Fibroblast of skin of back (primary cell): ENCODE measurements at places on chromosomes 2 and 18.

- DNase-seq: peak; percentile 89
These were observed 4.4 kb downstream of the ACTR3 start for GRCh38 chr2:113894156-113894743.

DNA sequence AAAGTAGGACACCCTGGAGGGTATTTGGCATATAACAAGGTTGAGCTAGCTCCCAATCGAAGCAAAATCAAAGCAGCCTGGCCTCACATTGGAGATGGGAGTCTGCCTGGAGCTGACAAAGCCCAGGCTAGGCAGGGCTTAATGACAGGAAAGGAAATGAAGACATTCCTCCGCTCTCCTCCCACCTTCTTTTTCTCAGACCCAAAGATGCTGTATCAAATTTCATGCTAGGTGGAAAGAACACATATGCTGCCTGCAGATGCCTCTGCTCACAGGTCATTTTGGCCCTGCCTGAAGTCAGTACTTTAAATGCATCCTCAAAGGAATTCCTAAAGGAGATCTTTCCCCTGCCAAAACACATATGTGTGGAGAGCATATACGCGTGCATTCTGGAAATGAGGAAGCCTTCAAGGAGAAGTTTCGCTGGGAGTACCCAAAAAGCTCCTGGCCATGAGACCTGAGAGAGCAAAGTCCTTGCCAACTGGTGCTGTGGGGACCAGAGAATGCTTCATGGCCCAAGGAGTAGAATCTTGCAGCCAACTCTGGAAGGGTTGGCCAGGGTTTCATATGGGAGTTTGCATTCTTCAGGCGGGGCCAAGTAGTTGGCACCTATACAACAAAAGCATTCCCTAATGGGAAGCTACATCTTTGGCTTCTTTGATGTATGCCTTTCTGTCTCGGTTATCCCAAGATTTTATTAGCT lies 88.0 kb downstream of the AQP4 start:
- no peak for DNase-seq

GRCh38 chr2:175540421-175540820 lies 358.9 kb upstream of the ATP5MC3 start:
- DNase-seq: no peak

DNA sequence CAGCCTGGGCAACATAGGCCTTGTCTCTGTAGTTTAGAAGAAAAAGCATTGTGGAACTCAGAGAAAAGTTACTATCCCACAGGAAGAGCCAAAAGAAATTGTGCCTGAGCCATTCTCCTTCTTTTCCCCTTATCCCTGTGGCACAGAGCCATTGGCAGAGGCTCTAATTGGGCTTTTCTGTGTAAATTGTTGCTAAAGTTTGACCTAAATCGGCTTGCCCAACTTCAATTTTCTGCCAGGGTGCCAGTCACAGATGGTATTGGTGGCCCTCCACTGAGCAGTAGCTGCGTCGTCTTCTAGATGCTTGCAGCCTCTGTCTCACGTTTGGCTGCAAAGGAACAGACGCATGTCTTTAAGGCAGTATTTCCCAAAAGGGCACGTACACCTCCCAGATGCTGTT lies 30.3 kb downstream of the ZNF532 start:
- no peak for DNase-seq

GRCh38 chr2:102622646-102623045 lies 3.3 kb downstream of the SLC9A2 start:
- no peak for DNase-seq

- peak; percentile 1 for DNase-seq
These were observed 1860.1 kb downstream of the SUCLG1 start for GRCh38 chr2:82599021-82599420.

DNA sequence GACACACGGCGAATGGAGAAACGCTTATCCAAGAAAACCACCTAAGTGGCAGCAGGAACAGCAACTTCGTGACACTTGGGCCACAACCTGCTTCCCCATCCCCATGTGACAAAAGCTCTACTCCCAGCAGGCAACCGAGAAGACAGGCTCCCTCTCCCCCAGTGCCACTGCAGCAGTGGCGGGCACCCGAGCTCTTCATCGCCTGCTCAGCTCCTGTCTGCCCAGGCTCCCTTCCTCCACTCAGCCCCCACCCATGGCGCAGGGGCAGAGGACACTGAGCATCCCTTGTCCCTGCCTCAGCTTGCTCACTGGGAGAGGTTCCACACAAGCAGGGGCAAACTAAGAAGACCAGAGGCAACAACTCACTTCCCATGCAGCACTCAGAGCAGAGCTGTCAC lies 22.9 kb downstream of the SLC66A2 start:
- DNase-seq: no peak

GRCh38 chr2:169363560-169364150 lies 1.3 kb upstream of the LRP2 start:
- DNase-seq: peak; percentile 9

DNA sequence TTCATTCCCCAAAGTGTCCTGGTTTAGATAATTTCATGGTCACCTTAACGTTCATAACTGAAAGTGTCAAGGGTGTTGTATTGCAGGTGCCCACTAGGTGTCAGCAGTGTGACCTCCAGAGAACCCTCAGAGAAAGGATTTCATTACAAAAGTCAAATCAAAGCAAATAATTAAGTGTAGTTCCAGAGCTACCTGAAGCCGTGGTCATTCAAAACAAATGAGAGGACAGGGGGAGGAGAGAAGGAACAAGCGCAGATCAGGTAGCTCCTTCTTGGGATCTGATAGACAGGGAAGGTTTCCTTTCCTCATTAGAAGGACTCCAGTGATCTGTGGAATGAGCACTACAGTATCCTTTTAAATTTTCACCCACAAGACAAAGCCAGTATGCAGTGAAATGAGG lies at the start of gene SLC9A4:
Gene SLC9A4 (plus strand): TSS at position 207 of the 400 bp plus-strand sequence. CDS start 534 bp downstream, outside the sequence.
- DNase-seq: peak; percentile 49

GRCh38 chr2:202152104-202152715 lies 79.2 kb downstream of the KIAA2012 start:
- peak; percentile 66 for DNase-seq

GRCh38 chr2:95388856-95389244 lies 13.7 kb upstream of the FAHD2A start:
- no peak for DNase-seq

- DNase-seq: peak; percentile 76
These were observed 3.5 kb upstream of the CABLES1 start for GRCh38 chr18:23131693-23132319.

DNA sequence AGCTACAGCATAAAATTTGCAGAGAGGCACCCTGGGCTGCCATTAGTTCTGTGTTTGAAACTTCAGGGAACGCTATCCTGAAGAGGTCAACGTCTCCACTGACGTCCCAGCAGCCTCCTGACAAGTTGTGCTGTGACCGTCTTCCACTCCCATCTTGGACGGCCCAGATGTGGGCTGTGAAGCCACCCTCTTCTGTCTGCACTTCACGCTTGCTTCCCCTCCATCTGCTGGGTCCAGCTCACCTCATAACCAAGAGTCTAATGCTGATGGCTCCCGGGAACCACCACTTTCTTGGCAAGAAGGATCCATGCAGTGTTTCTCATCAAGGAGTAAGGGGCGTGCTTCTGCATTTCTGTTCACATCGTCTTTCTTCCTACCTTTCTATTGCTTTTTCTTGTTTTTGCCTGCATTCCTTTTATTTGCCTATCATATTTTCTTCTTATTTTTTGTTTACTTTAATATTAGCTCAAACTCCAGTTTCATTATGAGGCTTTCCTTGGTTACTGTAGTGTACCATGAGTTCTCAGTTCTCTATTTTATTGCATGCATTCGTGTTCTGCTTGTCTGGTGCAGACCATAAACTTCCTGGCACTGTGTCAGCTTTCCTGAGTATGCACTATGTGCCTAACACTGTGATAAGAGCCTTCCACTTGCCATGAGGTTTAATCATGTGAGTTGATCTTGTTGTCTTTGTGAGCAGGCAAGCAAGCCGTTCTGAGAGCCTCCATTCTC lies 631.8 kb upstream of the RAB6C start:
- no peak for DNase-seq

GRCh38 chr18:8749492-8749891 lies 44.1 kb downstream of the MTCL1 start:
- no peak for DNase-seq

GRCh38 chr2:29766191-29766590 lies 155.2 kb downstream of the ALK start:
- peak; percentile 88 for DNase-seq

- peak; percentile 100 for DNase-seq
These were observed 14.3 kb downstream of the MALL start for GRCh38 chr2:110101280-110101844.

- DNase-seq: peak; percentile 69
These were observed 148.8 kb downstream of the VAPA start for GRCh38 chr18:10062302-10063300.

GRCh38 chr18:31426021-31426420 lies 21.5 kb upstream of the DSG3 start:
- no peak for DNase-seq

GRCh38 chr18:21305621-21306020 lies 63.6 kb downstream of the GREB1L start:
- DNase-seq: no peak

- DNase-seq: no peak
These were observed 188.4 kb downstream of the PPP1R1C start for GRCh38 chr2:182173944-182174622.

DNA sequence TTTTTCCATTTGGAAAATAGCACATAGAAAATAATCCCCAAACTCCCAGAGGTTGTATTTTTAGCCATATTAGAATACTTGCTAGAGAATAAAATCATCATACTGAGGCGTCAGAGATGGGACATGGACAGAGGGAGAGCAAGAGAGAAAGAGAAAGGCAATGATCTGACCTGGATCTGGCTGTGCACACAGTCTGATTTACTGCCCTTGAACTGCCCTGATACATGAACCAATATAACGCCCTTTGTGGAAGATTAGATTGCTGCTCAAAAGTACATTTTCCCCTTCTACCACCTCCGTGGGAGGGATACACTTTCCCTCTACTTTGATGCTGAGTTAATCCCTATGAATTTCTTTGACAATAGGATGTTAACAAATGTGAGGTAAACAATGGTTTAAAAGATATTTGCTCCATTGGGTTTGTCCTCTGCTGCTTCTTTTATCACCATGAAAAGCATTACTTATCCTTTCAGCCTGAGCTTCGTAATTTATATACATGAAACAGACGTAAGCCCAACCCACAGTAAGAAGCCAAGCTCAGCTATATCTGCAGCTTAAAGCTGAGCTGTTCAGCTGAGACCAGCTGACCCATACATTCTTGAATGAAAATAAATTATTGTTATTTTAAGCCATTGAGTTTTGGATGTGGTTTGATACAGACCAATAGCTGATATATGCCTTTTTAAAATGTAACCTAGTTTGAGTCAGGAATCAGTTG lies 1664.6 kb upstream of the CELF4 start:
- DNase-seq: no peak

- DNase-seq: no peak
These were observed 22.4 kb upstream of the NAGK start for GRCh38 chr2:71045865-71046548.

DNA sequence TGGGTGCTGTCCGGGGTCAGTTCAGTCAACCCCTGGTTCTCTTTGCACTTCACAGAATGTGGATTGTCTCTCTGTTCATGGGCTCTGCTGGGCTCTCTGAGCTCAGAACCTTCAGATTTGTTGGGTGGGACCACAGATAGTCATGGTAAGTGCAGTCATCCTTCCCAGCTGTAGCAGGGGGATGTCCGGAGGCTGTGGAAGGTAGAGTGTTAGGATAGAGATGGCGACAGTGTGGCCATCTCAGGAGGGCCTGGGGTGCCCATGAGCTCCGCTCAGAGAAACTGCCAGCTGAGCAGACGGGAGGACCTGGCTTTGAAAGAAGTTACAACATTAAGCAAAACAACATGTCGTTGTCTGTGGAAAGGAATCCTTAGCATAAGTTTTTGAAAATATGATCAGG lies 149.8 kb downstream of the FAM210A start:
- DNase-seq: no peak

DNA sequence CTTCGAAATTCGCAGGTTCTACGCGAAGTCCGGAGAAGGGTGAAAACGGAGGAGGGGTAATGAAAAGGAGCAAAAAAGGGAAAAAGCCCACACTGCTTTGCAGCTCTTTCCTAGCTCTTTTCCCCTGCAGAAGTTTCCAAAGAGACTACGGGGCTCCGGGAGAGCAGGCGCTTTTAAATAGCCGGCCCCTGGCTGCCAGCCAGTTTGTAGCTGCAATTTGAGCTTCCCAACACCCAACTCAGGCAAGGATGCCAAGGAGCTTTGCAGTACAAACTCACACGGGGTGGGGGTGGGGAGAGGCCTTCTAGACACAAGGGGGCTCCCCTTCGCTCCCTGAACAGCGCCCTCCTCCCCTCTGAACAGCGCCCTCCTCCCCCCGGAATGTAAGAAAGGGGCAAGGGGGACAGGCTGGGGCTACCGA lies at the start of gene IGFBP5:
Gene IGFBP5 (minus strand): TSS at position 149 of the 421 bp plus-strand sequence. CDS start 774 bp downstream, outside the sequence.
- peak; percentile 85 for DNase-seq

DNA sequence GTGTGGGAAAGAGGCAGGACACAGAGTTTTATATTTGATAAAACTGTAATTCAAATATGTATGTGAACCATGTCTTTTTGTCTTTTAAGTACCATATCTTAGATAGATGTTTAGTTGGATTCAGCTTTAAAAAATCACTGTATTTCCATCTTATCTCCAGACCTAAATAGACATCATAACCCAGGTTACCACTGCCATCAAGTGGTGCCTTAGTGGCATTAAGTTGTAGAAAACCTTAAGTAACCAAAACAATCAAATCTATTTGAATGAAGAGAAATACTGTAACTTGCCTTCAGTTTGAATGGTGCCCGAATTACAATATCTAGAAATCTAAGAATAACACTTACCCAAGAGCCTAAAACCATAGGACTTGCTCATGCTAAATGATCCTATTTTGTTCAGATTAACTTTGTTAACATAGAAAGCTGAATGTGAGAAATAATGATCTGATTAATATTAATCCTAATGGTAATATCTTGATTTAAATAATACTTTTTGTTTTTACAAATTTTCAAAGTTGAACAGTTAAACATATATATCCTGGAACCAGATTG lies 92.5 kb upstream of the MAP2 start:
- DNase-seq: peak; percentile 5

- DNase-seq: no peak
These were observed 591.3 kb upstream of the ZNF804A start for GRCh38 chr2:184006998-184007397.

- no peak for DNase-seq
These were observed 36.6 kb upstream of the NDUFV2 start for GRCh38 chr18:9065864-9066263.
